ENCODE measurements at places on chromosomes 4 and X.

GRCh38 chrX:26597981-26598380 lies 382.0 kb downstream of the MAGEB5 start:
- DNase-seq, result no peak

DNA sequence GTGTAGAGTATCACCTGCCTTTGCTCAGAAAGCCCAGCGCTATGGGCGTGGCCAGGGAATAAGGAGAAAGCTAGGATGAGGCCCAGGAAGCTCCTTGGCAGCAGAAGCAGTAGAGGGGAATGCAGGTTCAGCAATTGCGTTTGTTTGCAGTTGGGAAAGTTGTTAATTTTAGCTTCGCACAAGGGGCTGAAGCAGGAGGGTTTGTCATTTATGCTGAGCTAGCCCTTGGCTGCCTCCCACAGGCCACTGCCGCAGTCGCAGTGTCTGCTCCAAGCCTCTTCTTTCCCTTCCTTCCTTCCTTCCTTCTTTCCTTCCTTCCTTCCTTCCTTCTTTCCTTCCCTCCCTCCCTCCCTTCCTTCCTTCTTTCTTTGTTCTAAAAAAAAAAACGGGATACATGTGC lies 21.5 kb downstream of the FRMPD3 start:
- no peak for DNase-seq

- no peak for DNase-seq
Measured at GRCh38 chrX:111876646-111877045, 665 bp downstream of the TRPC5OS start.

DNA sequence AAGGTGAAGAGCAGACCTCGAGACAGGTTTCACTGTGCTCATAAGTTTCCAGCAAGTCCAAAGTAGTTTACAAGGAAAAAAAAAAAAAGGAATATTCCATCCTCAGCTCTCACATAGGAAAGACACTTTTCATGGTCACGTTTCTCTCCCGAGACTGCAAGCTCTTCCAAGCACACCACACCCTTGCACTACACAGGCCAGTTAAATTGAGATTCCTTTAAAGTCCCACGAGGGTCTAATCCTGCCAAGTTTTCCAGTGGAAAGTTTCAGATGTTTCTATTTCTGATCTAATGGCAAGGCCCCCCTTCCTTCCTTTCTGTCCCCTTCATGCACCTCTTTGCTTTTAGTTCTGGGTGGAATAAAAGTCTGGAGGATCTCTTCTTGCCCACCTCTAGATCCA lies 67.9 kb upstream of the PCDH19 start:
- no peak for DNase-seq

- DNase-seq, result no peak
Measured at GRCh38 chr4:156537286-156537685, 434.3 kb downstream of the PDGFC start.

GRCh38 chr4:41060352-41061334 lies 153.7 kb downstream of the APBB2 start:
- DNase-seq, result no peak

GRCh38 chr4:113871080-113871479 lies 108.4 kb downstream of the ARSJ start:
- no peak for DNase-seq

GRCh38 chr4:151743128-151743854 lies 17.5 kb downstream of the GATB start:
- DNase-seq, result no peak

GRCh38 chr4:78092850-78093249 lies 35.7 kb downstream of the FRAS1 start:
- DNase-seq, result no peak

DNA sequence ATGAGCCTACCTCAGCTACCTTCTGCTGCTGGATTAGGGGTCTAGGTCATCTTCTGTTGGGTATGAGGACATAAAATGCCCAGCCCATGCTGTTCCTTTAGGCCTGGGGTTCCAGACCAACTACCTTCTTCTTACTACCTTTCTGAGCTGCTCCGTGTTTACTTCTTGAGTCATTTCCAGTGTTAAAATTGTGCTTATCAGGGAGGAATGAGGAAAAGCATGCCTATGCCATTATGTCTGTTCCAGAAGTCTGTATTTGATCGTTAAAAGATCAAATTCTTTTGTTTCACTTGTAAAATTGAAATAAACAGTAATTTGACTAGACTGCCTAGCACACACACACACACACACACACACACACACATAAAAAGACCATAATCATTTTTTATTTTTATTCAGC lies 1912.7 kb upstream of the TENM3 start:
- no peak for DNase-seq

GRCh38 chr4:53365121-53365485 lies 758 bp downstream of the SCFD2 start:
- DNase-seq, result no peak

DNA sequence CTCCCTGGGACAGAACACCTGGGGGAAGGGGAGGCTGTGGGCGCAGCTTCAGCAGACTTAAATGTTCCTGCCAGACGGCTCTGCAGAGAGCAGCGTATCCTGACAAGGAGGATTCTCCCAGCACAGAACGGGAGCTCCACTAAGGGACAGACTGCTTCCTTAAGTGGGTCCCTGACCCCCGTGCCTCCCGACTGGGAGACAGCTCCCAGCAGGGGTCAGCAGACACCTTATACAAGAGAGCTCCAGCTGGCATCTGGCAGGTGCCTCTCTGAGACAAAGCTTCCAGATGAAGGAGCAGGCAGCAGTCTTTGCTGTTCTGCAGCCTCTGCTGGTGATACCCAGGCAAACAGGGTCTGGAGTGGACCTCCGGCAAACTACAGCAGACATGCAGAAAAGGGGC lies 44.5 kb upstream of the FAAH2 start:
- DNase-seq, result no peak

Data from T-helper 2 cell (primary cell).